ENCODE measurements at places on chromosomes 7 and 10.

- peak; percentile 97 for DNase-seq
Measured at GRCh38 chr7:20219446-20220292, 2.5 kb upstream of the MACC1 start.

- no peak for DNase-seq
Measured at GRCh38 chr10:125565046-125565445, 117.9 kb downstream of the TEX36 start.

GRCh38 chr7:31145339-31145738 is 93.2 kb downstream of the ADCYAP1R1 start:
- no peak for DNase-seq

GRCh38 chr7:139560678-139561077 is 37.2 kb downstream of the CLEC2L start:
- no peak for DNase-seq

DNA sequence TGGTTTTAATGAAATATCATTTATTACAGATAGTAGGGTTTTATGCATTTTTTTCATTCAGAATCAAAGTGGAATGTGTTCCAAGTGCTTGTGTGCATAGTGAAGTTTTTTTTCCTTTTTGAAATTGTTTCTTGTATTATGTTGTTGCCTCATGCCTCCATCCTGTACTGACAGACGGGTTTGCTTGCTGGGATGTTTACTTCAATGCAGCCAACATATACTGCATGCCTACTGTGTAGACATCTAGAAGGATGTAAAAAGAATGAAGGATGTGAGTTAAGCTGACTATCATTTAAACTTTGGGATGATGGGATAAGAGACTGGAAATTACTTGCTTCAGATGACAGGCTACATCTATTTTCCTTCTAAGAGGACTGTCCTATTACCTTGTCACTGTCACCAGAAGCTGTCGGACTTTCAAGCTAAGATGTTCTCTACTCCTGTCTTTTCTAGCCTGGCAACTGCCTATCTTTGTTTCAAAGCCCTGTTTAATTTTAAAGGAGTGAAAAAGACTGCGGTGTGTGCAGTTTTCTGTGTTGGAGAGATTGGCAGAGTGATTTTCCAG is 243.7 kb downstream of the CDK14 start:
- no peak for DNase-seq

GRCh38 chr10:75235375-75236177 is at the start of gene COMTD1:
Gene COMTD1, minus strand, starts transcription at chr10:75235957. Its CDS starts 29 bp downstream, at chr10:75235928.
- DNase-seq = peak; percentile 90

DNA sequence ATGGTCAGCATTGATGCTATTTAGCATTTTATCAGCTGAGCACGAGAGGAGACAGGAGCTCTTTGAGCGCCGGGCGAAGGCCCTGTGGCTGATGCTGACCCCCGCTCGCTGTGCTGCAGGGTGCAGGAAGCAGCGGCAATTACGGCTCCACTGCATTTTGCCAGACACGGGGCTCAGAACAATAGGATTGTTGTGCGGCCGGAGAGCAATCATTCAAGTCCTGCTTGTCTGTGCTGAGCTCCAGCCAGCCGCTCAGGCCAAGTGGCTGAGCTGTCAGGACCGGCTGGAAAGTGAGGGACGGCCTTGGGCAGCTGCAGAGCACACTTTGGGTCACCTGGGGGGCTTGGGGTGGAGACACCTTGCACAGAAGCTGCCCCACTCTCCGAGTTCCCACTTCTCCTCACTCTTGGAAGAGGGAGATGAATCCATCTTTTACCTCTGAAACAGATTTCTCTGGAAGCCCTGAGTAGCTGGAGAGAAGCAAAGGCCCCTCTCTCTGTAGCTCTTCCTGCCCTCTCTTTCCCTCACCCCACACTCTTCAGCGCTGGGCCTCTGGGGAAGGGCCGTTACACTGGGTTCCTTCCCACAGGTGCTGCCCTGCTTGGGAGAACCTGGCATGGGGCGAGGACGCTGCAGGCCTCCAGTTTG is 17.3 kb upstream of the ADARB2 start:
- no peak for DNase-seq

DNA sequence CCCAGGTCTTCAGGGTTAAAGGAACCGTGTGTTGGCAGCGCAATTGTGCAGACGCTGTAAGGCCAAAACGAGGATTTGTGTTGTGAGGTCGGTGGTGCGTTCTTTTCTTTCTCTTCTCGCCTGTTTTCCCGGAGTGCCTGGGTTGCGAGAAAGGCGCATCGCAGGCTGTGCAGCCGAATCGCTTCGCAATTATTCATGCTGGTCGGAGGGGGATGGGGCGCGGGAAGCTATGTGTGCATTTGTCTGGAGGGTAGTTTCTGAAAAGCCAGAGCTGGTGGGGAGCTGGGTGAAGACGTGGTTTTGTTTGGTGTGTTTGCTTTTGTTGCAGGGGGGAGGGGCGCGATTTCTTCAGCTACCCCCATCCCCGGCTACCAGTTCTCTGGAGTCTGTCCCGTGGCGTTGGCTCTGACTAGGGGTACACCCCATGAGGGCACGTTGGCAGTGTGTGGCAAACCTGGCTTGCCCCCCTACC is 2.1 kb downstream of the MXI1 start:
- peak; percentile 79 for DNase-seq

DNA sequence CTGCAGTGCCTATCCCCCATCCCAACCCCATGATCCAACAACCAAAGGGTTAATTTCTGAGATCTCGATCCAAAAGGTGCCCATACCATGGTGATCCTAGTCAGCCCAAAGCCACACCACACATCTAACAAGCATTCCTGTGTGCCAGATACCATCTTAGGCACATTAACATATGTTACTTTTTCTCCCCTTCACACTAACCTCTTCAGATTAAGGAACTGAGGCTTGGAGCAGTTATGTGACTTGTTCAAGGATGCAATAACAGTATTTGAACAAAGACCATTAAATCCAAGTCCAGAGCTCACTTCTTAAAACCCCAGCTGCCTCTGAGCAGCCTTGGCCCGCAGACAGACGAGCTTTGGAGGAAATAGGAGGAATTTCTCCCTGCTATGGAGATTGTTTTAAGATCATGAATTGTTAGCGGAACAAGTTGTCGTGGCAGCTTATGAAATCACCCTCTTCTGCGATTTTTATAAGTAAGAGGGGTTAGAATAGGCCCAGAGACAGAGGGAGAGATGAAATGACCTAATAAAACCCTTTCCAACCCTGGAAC is 327.2 kb downstream of the KCNMA1 start:
- DNase-seq = no peak

DNA sequence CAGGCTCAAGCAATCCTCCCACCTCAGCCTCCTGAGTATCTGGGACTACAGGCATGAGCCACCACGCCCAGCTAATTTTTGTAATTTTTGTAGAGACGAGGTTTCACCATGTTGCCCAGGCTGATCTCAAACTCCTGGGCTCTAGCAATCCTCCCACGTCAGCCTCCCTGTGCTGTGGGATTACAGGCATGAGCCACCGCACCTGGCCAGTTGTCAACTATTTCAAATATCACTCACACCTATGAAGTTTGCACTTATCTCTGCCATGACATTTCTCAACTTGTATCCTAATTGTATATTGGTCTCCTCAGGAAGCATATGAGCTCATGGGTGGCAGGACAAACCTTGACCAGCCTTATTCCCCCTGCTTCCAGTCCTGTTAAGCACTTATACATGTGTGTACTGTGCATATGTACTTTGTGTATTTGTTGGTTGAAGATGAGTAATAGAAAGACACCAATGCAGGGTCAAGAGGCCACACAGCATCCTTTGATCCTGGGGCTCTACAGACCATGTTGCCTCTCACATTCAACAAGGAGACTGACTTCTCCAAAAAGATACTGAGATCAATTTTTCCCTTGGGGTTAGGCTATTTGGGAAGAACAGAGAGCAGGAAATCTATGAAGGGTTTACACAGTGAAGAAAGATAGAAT is 82.2 kb downstream of the SLC16A9 start:
- no peak for DNase-seq

GRCh38 chr10:6583447-6583846 is 3.4 kb upstream of the PRKCQ start:
- DNase-seq = no peak

DNA sequence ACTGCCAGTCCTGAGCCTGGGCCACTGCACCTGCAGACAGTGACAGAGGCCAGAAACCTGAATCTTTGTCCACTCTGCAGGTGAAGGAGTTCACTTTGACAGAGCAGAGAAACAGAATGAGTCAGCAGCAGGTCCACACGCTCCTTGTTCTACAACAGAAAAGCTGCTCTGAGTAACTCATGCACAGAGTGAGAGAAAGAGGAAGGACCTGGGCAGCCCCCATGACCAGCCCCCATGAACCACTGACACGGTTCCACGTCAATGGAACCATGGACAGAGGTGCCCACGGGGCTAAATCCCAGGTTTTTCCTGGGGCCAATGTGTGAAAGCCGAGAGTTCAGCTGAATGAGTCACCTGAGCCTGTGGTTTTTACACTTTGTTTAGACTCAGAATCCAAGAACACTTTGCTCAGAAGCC is 40.8 kb upstream of the CTBP2 start:
- no peak for DNase-seq

DNA sequence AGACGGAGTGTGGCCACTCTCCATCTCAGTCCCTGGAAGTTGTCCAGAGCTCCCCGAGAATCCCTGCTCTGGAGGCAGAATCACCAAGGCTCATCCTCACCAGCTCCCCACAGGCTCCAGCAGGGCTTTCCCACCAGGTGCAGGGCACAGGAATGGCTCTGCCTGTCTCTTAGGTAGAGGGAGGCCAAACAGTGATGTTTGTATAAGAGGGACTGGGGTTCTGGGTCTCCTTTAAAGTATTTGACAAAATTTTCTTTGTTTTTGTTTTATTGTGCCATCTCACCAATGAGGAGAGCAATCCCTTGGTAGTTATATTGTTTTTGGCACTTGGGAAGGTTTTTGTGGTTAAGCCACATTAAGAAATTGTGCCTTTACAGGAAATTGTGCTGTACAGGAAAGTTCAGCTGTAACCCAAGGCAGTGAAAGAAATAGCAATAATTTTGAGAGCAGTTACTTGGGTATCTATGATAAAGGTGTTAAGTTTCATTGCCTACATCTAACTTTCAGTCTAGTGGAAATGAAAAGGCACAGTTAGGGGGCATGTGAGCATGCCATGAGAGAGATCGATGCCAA is 219.3 kb upstream of the PRSS58 start:
- peak; percentile 25 for DNase-seq

- no peak for DNase-seq
Measured at GRCh38 chr7:132876576-132876975, 205.3 kb downstream of the CHCHD3 start.

GRCh38 chr7:123824754-123825067 is 20.3 kb upstream of the HYAL4 start:
- DNase-seq = no peak

DNA sequence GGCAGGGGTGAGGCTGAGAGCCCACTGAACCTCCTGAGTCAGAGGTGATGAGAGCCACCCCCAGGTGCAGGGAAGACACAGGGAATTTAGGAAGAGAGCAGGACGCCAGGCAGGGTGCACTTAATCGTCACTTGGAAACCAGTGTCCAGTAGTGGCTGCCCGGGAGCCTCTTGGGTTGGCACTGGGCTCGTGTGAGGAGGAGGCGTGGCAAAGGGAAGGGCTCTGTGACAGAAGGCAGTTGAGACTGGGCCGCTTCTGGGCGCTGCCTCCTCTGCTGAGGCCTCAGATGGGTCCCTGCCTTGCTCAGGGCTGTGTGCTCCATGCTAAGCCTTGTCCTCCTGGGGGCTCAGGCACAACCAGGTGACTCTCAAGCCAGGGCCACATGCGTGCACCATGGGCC is 13.3 kb downstream of the RET start:
- DNase-seq = no peak

DNA sequence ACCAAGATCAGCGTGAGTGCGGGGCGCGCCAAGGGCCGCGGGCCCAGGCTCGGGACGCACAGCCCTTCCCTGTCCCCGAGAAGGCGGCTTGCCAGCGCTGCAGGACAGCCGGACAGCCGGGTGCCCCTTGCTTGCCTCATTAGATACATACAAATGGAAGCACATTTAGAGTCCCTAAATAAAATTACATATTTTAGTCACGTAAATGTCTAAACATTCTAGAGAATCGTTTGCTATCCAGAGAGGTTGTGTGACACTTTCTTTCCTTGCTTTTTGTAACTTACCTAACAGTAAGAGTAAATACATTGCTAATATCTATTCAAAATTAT is 4.8 kb downstream of the VSTM2A start:
- DNase-seq = no peak

GRCh38 chr7:92824901-92825480 is 11.4 kb downstream of the CDK6 start:
- no peak for DNase-seq

GRCh38 chr7:155344270-155344617 is 46.6 kb downstream of the INSIG1 start:
- DNase-seq = no peak

DNA sequence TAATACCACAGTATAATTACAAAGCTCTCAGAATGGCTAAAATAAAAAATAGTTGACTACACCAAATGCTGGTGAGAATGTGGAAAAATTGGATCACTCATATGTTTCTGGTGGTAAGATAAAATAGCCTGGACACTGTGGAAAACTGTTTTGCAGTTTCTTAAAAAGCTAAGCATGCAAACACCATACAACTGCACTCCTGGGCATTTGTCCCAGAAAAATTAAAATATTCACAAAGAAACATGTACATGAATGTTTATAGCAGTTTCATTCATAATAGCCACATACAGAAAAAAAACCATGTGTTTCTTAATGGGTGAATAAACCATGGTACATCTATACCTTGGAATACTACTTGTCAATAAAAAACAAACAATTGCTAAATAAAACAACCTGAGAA is 172.9 kb downstream of the AHR start:
- DNase-seq = no peak

- peak; percentile 94 for DNase-seq
Measured at GRCh38 chr7:157389951-157390730, 53.3 kb downstream of the DNAJB6 start.

- DNase-seq = no peak
Measured at GRCh38 chr7:15345216-15345615, 216.6 kb downstream of the AGMO start.

DNA sequence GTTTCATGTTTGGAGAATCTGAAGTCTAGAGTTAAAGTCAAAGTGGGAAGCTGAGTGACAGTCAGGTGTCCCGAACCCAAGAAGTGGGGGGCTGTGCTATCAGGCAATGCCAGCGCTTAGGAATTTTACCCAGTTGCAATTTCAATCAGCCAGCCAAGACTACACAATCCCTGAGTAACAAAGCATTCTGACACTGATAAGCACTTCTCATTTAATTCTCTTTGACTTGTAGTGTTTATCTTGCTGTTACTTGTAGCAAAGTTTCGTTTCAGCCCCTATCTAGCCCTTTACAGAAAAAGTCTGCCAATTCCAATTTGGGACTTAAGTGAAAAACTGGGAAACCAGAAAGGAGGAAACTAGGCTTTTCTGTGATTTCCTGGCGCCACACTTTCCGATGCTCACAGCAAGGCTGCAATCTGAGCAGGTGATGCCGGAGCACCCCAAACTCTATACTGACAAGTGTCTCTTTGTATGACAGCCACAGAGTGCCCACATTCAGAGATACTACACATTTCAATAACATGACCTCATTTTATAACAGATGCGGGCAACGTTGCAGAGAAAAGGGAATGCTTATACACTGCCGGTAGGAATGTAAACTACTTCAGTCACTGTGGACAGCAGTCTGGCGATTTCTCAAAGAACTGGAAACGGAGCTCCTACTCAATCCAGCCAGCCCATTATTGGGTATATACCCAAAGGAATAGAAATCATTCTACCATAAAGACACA is 61.0 kb downstream of the ITIH5 start:
- DNase-seq = no peak
